CD14-positive monocyte (primary cell): ENCODE measurements at places on chromosomes 12 and 14.
A peak's percentile ranks its signal among the peaks of the same experiment; 100 is the strongest.

DNA sequence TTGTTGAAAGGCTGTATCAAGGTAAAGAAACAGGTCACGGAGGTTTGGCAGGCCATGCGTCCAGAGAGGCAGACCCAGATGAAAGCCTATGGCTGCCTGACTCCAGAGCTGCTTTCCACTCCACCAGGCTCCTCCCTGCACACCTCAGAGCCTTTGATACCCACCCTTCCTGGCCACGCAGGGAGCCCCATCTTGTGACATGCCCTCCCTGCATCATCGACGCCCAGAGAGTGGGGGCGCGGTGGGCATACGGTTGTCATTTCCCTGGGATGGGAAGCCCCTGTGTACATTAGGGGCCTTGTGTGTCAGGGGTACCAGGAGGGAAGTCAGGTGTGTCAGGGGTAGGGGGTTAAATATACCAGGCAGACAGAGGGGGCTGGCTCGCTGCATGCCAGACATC is 30.3 kb upstream of the GPR68 start:
- DNase-seq, result no peak

GRCh38 chr12:9977916-9978315 is 6.7 kb downstream of the CLEC12A start:
- peak; percentile 58 for DNase-seq

DNA sequence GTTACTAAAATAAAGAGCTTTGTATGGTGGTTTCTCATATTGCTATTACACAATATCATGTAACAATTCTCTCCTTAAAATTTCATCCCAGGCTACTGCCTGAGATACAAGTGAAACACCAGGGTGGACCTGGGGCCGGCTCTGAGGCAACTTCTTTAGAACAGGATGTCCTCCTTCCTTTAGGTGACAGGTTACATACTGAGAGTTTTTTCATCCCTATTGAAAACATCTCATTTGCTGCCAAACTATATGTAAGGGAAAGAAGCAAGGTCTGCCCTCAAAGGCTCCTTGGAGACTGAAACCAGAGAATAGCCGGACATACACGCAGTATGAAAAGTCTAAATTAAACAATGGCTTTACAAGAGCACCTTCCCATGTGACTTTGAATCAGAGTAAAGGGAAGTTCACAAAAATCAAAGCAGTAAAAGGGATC is 139.9 kb downstream of the DUSP6 start:
- DNase-seq, result no peak

- no peak for DNase-seq
Observed at GRCh38 chr12:66008985-66009384, 121.6 kb downstream of the LLPH start.

GRCh38 chr12:123106640-123107359 is 44.1 kb downstream of the PITPNM2 start:
- peak; percentile 74 for DNase-seq

DNA sequence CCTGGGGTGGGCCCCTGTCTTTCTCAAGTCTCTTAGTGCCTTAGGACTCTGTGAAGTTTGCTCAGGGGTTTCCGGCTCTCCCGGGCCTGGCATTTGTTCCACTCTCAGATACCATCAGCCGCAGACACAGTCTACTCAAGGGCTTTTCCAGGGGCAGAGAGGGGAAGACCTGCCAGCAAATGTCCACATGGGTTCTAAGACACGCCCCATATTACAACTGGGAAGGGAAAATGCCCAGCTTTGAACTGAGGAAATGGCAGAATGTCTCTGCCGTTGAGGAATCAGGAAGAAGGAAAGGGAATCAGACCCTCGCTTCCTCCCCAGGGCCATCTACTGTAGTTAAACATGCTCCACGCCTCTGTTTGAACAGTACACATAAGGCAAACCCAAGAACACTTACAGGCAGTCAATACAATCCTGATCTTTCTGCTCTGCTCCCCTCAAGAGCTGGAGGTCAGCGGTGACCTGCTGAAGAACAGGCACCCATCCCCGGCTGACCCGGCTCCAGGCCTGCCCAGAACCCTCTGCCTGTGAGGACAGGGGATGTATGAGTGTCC is 7.9 kb downstream of the CCDC85C start:
- no peak for DNase-seq

- DNase-seq, result no peak
Observed at GRCh38 chr12:124687917-124688316, 120.5 kb upstream of the NCOR2 start.

DNA sequence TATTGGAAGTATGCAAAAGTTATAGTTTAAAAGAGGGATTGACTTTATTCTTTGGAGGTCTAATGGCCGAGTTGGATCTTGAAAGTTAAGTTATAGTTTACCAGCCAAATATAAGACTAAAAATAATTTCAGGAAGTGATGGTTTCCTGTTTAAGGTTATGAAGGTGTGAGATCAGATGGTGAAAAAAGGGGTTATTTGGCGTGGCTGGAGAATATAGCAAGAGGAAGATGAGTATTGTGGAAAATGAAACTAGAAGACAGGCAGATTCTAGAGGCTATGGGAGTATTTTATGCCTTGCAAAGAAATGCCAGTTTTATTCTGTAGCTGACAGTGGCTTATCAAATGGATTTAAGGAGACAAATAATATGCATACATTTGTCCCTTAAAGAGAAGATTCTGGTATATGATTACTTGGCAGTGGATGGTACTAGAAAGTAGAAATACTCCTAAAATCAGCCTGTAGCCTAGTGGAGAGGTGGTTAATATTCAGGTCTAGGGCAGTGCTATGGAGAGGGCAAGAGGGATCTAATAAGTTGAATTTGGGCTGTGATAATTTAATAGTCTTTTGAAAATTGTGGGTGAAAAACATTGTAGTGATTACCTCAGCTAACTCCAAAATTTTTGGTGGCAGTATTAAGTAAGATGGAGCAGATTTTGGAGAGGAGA is 1091.8 kb upstream of the ATXN7L3B start:
- DNase-seq, result no peak

GRCh38 chr14:38280081-38280480 is 24.2 kb upstream of the CLEC14A start:
- no peak for DNase-seq

- no peak for DNase-seq
Observed at GRCh38 chr14:23632461-23633159, 3.6 kb upstream of the DHRS2 start.

- no peak for DNase-seq
Observed at GRCh38 chr12:1234073-1234472, 243.1 kb downstream of the ERC1 start.

DNA sequence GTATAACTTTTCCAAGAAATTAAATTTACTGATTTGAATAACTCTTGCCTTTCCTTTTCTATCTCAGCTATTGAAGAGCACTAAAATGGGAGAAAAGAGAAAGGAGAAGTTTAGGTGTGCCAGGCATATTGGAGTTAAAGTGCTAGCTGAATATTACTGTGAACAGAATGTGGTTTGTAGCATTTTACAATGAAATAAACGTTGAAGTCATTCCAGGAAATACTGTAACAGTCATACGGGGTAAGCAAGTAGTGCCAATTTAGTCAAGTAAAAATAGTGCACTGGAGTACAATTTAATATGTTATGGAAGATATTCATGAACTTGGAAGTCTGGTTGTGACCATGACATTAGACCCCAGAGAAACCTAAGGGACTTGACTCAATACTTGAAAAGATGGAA is 62.1 kb downstream of the E2F7 start:
- DNase-seq, result no peak

DNA sequence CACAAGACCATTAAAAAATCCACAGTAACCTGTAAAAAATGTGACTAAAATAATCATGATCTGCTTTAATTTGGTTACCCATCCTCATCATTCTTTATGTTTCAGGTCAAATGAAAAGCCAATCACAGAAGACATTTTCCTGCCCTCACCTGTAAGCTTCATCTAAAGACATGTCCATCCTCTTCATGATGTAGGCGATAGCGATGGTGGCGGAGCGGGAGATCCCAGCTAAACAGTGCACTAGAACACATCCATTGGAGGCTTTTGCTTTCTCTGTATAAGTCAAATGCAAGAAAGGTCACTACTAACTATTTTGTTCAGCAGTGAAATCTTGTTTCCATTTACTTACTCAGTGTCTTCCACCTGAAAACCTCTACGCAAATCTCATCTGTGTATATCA is 82.6 kb downstream of the DUSP16 start:
- DNase-seq, result no peak

DNA sequence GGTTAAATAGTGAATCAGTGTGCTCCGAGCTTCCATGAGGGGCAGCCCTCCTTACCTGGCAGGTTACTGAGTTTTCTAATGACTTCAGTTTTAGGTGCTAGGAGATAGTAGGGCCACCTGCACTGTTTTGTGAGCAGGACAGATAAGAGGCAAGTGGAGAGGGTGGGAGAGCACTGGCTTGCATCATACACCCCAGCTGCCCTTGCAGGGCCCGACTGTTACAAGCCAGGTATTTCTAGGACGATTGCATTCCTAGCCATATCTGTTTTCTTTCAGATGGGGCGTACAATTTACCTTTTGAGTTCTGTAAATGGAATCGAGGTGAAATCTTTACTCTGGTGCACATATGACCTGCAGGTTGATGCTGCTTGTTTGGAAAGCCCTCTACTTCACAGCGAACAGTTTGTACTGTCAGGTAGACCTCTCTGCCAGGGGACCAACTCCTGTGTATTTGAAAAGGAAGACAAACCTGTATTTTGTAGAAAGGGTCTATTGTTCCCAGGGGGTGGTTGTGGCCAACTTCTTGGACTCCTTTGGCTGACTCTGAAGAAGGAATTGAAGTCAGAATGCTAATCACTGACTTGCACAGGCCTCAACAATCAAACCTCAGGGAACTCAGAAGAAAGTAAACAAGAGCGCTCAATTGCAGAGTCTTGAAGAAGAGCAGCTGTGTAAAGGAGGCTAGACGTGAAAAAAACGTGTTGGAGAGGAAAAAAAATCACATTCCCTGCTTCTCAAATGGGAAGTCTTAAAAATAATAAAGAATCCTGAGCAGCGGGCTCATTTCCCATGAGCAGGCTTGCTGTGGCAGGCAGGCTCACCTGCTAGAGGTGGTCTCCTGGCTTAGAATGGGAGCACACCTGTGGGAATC is 57.3 kb downstream of the ETV6 start:
- no peak for DNase-seq

DNA sequence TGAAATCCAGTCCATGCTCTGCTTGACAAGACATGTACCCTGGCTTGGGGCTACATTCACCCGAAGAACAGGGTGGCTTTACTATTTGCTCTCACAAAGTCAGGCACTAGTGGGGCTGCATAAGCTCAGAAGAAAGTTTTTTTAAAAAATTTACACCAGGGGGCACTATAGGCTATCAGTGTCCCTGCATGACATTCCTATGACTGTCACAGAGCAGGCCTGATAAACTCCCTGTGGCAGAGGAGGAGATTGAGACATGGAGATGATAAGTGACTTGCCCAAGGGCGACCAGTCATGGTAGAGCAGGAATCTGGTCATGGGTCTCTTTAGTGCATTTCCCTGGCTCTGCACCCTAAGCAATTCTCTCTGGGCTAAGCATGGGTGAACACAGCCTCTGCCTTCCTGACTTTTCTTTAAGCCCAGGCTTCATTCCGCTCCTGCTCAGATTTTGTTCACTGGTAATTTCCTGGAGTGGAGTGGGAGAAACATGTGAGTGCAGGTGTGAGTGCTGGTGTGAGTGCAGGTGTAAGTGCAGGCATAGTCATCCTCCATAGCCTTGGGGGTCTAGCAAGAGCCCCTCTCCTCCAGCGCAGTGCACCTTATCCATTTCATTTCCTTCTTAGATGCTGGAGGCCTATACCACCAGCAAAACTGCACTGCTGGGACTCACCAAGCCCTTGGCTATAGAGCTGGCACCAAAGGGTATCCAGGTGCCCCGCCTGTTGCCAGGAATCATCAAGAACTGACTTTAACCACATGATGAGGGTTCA is 91.6 kb downstream of the DHRS2 start:
- peak; percentile 24 for DNase-seq

DNA sequence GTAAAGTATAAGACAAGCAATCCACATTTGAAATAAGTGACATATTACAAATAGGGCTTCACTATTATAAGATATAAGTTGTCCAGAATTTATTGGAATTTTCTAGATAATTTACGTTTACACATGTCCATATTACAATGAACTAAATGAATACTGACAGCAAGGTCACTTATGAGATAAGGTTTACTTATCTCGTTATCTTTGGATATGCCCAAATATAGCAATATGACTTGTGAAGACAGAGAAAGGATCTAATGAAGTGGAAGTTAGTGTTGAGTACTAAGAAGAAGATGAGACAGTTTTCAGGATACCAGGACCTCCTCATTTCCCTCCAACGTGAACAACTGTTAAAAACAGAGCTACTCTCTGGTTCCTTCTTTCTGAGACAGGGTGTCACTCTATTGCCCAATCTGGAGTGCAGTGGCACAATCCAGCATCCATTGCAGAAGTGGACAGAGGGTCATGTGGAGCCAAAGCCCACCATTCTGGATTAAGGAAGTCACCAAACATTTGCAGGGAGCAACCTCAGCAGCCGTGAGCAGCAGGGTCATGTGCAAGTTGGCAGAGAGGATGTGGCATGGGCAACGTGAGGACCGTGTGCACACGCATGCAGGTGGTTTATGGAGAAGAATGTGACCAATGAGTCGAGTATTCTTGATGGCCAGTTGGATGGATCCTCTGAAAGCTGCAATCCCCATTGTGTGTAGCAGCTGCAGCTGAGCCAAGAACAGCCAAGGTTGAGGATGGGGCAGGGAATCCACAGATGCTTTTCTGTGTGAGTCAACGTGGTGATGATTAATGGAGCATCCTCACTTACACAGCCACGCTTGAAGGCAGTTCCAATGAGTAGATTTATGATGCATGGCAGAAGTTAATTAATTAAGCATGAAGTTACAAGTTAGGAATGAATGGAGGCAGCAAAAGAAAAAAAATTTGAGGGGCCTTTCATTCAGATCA is 111.0 kb downstream of the BICD1 start:
- peak; percentile 66 for DNase-seq

- DNase-seq, result no peak
Observed at GRCh38 chr12:71896205-71896882, 42.3 kb upstream of the TPH2 start.

GRCh38 chr14:22668863-22669262 is 24.7 kb upstream of the OR6J1 start:
- DNase-seq, result no peak

GRCh38 chr14:68561531-68562007 is 231.3 kb downstream of the ZFP36L1 start:
- no peak for DNase-seq

DNA sequence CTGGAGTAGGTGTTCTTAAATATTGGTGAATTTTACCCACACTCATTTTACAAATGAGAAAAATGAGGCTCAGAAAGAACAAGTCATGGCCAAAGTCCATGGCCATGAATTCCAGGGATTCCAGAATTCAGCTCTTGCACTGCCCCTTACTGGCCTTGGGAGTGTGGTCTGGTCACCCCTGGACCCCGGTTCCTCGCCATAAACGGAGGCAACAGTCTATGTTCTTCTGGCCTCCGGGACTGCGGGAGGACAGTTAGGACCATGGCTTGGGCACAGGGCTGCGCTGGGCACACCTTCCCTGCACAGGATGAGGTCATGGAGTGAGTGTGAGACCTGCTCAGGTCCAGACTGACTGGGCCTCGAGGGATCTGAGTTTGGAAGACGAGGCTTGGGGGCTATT is 6.9 kb downstream of the CCDC197 start:
- DNase-seq, result no peak

- no peak for DNase-seq
Observed at GRCh38 chr12:128790221-128790620, 33.5 kb downstream of the SLC15A4 start.
